PC-9 (cell line): ENCODE measurements at places on chromosomes 12 and 14. TPM values are rescaled to one million over a fixed set of nuclear protein-coding genes. Genes with fewer than 3 reads are reported as not detected.

GRCh38 chr12:27429606-27430005 lies 16.9 kb upstream of the SMCO2 start:
- no peak for DNase-seq

- DNase-seq = no peak
These were observed 3.3 kb upstream of the CCND2 start for GRCh38 chr12:4270016-4270830.

DNA sequence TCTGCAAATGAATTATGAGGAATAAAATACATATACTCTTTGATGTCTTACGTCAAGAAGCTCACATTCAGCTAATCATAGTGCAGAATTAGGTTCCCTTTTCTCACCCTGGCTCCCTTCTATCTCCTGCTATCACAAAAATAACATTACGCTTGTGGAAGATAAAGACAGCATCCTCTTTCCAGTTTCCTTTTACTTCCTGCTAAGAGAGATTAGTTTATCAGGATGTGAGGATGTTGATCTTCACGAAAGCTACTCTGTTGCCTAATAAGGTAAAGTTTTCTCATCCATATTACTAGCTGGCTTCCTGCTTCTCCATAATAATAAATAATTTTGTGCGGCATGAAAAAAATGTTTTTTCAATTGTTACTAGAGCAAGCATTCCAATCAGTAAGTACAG lies 217.7 kb upstream of the DCN start:
- no peak for DNase-seq

GRCh38 chr14:95057147-95057546 lies 100.2 kb downstream of the DICER1 start:
- DNase-seq = no peak

DNA sequence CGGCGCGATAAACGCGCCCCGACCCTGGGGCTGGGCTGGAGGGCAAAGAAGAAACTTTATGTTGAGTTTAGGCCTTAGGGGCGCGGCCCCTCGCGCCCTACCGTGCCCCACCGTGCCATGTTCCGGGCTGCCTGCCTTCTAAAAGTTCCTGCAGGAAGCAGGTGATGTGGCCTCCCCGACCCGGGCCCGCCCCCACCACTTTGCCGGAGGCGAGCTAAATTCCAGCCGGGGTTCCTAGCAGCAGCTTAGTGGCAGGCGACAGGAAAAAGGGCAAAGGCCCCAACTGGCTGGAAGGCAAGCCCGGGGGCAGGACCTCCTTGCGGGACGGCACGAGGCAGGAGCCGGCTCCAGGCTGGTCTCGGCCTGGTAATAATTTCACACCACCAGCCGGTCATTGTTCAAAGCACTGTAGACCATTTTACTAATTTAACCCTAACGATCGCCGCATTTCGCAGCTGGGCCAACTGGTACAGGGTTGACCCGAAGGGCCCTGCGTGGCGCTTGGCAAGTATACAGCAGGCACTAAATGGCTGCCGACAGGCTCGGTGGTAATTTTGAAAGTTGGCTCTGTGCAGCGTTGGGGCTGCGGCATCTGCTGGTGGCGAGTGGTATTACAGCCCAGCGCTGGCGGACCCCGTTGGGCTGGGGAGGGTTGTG lies 895 bp upstream of the CCDC88C start:
- peak; percentile 75 for DNase-seq

GRCh38 chr14:91477388-91477787 lies 32.7 kb downstream of the PPP4R3A start:
- DNase-seq = no peak

Gene GSG1
- 0.41 TPM in 1 of 2 replicates, not detected in the other for total RNA-seq
